Stimulated activated CD4-positive, alpha-beta T cell treated with anti-CD3 and anti-CD28 coated beads, TNF-alpha, amount 100 ng/mL, for 1 hour (primary cell): ENCODE measurements at places on chromosomes 1 and 21.

DNA sequence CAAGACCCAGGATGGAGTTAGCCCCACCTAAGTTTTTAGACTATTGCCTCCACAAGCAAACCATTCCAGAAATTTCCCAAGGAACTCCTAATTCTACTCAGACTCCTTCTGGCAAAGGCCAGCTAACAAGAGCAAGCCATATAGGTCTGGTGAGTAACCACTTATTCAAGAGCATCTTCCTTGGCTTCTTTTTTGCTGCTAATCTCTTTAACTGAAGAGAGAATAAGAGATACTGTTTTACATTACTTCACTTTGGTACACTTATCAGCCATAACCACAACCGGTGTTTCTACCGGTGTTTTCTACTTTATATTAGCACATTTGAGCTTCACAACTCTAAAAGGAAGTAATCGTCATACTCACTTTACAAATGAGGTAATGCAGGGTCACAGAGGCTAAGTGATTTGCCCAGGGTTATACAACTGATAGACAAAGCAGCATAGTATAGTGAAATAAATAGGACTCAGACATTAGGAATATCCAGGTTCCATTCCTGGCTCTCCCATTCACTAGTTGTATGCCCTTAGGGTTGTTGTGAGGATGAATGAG lies 1.7 kb upstream of the EPS15 start:
- DNase-seq, result no peak

DNA sequence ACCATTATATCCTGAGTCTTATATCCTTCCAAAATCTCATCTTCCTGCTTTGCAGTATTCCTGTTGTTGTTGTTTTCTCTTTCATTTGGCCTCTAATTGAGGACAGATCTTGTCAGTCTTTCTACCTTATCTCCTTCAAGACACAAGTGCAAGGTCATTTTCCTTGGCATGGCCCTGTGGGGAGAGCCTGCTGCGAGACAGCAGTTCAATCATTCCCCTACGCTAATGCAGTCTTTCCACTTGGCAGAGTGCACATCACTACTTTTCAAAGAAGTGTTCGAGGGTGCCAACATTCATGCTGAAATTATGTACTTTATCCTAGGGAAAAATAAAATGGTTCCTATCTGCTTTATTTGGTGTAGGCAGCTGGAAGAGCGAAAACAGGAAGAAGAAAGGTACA lies 130.3 kb upstream of the SPATA6 start:
- DNase-seq, result no peak

DNA sequence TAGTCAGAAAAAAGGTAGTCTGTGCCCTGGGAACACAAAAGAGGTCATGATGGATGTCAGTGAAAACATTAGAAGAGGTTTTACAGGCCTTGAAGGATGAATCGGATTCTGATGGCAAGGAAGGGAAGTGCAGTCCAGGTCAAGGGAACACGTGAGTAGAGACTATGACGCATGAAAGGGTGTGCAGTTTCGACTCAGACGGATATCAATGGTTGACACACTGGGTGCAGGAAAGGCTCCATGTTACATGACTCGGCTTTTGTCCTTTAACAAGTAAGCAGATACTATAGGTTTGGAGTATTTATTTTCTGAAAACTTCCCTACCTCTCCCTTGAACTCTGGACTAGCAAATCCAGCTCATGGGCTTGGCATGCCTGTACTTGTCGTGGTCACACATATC lies 55.3 kb downstream of the SEC16B start:
- no peak for DNase-seq

DNA sequence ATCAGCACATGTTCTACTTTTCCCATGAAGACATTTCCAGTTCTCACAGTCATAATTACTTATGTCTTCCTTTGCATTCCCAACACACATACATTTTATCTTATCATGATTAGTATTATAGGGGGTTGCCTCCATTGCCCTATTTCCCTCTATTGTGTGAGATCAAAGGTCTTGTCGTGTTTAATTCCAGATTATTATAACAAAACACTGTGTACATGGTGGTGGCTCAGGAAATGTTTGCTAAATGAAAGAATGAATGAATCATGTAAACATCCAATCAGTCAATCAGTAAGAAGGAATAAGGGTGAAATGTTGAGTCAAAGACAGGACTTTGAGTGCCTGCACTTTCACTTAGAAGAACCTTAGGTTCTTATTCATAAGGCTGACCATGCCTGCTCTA lies 376.0 kb downstream of the SMYD3 start:
- DNase-seq, result no peak

DNA sequence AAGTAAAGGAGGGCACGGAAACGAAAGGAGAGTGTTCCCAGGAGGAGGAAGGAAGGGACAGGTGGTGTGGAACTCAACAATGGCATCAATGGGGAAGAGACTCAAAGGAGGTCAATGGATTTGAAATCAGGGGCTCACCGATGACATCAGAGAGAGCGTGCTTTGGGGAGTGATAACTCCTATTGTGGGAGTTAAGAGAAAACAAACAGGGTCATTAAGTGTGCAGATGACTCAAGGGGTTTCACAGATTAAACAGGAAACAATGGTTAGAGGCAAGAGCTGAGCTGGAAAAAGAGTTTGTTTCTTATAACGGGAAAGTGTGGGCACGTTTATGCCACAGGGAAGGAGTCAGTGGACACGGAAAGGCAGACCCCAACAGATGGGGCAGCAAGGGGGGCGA lies 629.1 kb downstream of the SMYD3 start:
- no peak for DNase-seq

- no peak for DNase-seq
Observed at GRCh38 chr1:35655196-35655595, 13.9 kb upstream of the PSMB2 start.
